ENCODE measurements at places on chromosomes 7 and 10.
A peak's percentile ranks its signal among the peaks of the same experiment; 100 is the strongest.

GRCh38 chr7:130154131-130154500 is 51.1 kb downstream of the TMEM209 start:
- no peak for DNase-seq

DNA sequence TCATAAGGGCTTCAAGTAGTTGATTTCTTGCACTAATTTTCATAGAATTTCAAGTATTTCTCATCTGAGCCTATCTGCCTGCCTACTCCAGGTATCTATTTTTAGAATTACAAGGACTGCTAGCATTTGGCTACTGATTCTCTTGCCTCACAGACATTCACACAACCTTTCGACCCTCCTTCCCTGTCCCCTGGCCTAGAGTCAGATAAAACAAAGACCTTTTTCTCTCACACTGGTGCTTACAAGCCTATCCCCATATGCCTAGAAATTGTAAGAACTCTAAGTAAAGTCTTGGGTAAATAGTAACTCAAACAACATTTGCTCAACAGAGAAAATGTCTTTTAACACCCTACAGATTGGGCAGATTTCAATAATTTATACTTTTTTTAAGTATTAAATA is 6.3 kb downstream of the GPAM start:
- DNase-seq: no peak

GRCh38 chr10:89710753-89711152 is 9.4 kb downstream of the KIF20B start:
- no peak for DNase-seq

GRCh38 chr7:88217675-88218428 is 2.0 kb downstream of the SRI start:
- no peak for DNase-seq

- no peak for DNase-seq
These were observed 13.0 kb downstream of the ANTXRL start for GRCh38 chr10:46299536-46300369.

GRCh38 chr7:83849131-83849530 is 200.2 kb upstream of the SEMA3E start:
- DNase-seq: no peak

GRCh38 chr7:108079648-108080591 is 50.2 kb downstream of the LAMB4 start:
- peak; percentile 45 for DNase-seq

- DNase-seq: no peak
These were observed 273.1 kb downstream of the GLRX3 start for GRCh38 chr10:130409331-130409730.

DNA sequence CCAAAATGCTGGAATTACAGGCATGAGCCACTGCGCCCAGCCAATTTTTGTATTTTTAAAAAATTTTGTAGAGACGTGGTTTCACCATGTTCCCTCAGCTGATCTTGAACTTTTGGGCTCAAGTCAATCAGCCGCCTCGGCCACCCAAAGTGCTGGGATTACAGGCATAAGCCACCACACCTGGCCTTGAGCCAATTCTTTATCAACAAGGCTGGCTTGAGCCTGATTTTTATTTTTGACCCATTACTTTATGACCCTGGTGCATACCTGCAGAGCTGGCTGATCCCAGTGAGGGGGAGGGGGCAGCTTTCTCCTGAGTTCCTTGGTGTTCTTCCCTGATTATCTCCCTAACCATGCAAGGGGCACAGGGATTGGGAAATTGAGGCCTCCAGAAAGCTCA is 15.8 kb upstream of the CPA1 start:
- no peak for DNase-seq

DNA sequence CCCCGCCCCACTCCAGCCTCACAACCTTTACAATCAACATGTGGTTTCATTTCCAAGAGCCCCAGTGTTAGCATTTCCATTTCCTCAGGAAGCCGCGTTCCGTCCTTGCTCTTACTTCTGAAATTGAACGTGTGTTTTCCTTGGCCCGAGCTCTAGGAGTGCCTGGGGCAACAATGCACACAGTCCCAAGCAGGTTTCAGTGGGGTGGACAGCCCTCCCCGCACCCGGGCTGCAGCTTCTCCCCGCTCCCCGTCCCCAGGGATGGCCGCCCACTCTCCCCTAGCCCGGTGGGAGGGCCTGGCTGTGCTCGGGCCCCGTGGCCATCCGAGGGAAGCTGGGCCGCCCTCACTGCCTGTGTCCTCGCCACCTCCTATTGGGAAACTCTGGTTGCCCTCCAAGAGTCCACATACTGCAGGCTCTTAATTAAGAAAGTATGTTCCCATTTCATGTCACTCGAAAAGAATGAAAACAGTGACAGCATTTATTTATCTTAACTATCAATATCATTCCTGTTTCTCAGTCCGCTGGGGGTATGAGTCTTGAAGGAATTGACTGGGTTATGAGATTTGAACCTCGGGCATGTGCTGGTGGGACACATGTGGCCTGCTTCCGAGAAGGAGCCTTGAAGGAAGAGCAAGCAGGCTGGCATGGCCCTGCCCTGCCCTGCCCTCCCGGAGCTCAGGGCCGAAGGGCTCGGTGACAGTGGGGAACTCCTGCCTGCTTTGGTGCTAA is 163.8 kb downstream of the GRK5 start:
- no peak for DNase-seq

- no peak for DNase-seq
These were observed 179.5 kb downstream of the REEP3 start for GRCh38 chr10:63700631-63701156.

GRCh38 chr10:11721806-11722205 is 20.4 kb upstream of the ECHDC3 start:
- DNase-seq: no peak

All from H54 (cell line).